ENCODE measurements at places on chromosomes 5 and 9.

- DNase-seq = no peak
Observed at GRCh38 chr9:121816845-121817450, 165.5 kb downstream of the DAB2IP start.

DNA sequence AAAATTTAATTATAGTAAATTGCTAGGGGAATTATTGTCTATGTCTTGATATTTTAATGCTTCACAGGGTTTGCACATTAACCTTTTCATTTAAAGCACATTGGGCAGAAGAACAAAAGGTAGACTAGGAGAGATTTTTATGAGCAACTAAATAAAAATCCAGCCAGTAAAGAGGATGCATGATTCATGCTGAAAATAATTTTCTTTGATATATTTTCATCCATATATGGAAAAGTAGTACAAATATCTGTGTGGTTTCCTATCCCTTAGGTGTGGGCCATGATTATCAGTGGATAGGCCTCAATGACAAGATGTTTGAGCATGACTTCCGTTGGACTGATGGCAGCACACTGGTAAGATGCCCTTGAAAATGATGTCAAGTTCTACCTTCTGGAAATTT, 83.1 kb downstream of the VCAN start:
- no peak for DNase-seq

GRCh38 chr5:54602475-54602874, 84.9 kb downstream of the SNX18 start:
- DNase-seq = no peak

GRCh38 chr5:1874771-1875220, 7.9 kb downstream of the IRX4 start:
- no peak for DNase-seq

DNA sequence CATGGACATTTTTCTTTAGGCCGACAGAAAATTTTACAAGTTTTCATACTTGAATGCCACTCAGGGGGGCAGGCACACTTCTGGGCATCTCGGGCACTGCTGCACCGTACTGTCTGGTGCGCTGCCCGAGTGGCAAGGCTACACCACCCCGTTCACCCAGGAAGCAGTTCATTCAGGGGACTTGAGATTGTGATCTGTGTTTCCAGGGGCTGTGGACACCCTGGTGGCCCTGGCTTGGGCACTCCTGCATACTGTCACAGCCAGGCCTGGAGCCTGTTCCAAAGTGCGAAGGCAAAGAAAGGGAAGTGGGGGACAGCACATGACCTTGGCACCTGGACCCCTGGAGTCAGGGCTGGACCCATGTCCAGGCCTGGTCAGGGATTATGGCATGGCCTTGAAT, 197.6 kb downstream of the PAX5 start:
- no peak for DNase-seq

DNA sequence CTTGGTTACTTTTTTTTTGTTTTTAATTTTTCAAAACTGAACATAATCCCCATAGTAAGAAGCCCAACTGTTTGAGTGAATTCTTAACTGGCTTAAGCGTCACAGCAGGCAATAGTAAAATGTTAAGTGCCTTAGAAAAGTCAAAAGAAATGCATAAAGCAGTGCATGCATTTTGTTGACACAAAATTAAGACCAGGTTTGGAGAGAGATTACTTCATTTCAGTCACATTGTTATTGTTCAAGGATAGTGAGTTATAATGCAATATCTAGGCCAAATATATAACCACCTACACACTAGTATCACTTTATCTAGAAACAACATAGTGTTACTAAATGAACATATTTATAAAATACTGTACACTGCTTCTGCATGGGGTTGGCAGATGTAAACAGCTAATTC, 116.9 kb upstream of the KLF9 start:
- no peak for DNase-seq

DNA sequence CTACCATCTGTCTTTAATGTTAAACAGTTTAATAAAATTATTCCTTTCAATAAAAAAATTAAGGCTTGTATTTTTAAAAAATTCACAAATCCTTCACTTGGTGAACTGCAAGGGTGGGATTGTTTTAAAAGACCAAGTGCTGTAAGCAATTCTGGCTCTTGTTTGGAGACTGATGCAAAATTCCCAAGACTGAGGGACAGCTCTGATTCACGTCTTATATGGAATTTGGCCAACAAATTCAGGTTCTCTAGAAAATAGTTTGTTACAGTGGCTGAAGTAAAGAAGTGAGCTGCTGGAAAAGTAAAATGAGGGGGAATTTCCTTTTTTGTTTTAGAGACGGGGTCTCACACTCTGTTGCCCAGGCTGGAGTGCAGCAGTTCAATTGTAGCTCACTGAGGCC, 58.3 kb downstream of the PRELID2 start:
- DNase-seq = no peak

- no peak for DNase-seq
Observed at GRCh38 chr9:110178281-110178680, 29.7 kb downstream of the C9orf152 start.

DNA sequence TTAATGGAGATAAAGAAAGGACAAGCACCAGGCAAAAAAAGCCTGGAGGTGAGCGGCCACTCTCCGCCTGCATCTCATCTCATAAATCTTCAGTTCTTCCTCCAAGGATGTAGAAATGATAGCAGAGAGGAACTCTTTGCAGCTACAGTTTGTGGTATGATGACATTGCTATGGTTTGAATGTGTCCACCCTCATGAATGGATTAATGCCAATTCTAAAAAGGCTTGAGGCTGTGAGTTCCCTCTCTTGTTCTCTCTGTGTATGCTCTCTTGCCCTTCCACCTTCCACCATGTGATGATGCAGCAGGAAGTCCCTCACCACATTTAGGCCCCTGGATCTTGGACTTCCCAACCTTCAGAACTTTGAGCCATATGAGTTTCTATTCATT, 126.4 kb downstream of the SPOCK1 start:
- DNase-seq = no peak

GRCh38 chr9:99427260-99427659, 205.2 kb downstream of the SEC61B start:
- no peak for DNase-seq

DNA sequence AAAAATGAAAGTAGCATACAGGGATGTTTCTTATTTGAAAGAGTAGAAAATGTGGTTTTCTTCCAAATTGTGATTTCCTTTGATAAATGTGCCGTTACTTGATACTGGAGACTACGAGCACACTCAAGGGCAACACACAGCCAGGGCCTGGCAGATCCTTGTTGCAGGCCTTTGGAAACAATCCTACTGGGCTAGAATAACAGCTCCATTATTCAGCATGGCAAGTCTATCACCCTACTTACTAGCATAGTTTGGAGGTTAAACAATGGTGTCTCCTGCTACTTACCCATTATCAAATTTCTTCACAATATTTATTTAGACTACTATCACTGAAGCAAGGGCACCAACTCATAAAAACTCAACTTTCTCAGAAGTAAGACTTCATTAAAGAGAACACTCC, 140.8 kb upstream of the ZNF608 start:
- DNase-seq = no peak

DNA sequence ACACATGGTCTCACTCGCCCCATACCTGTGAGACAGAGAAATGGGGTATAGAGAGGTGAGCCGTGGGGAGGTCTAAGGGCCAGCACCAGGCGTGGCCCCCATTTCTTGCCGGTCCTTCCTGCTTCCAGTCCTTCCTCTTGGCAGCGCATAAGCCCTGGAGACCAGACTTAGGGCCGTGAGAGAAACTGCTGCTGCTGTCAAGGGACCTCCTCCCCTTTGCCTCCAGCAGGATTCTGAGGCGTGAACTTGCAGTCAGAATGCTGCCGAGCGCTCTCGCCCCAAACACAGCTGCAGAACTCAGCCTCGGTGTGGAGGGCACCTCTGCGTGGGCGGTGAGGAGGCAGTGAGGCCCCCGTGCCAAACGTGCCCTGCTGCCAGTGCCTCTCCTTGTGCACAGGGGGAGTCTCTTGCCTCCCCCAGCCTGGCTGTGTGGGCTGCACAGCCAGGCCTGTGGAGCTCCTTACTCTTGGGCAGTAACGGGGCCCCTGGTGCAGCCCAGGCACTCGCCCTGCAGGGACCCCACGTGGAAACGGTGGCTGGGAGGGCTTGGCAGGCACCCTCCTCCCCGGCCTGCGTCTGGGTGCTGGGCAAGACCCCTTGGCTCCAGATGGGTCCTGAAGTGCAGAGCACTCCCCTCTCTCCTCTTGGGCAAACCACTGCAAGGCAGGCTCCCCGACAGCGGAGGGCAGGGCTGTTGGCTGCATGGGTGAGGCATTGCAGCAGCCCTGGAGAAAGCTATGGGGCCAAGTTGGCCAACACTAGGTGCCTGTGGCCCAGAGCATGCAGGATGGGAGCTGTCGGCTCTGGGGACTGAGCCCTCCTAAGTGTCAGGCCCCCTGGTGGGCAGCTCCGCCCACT, 85.4 kb downstream of the RXRA start:
- DNase-seq = no peak

DNA sequence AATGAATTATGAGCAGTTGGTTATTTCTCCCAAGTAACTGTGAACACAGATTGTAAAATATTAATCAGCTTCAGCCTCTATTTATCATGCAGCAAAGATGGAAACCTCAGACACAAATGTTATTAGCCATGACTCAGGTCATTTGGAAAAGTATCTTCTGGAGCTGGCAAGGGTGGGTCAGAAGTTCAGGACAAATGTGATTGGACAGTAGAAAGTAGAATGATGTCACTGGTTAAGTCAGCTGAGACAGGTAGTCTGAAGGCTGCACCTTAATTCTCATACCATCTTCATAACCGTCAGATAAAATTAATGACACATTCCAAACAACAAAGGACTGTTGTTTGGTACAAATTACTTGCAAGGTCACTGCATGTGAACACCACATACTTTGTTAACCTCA, 140.2 kb downstream of the EMB start:
- no peak for DNase-seq

- no peak for DNase-seq
Observed at GRCh38 chr9:117462861-117463260, 48.0 kb upstream of the ASTN2 start.

DNA sequence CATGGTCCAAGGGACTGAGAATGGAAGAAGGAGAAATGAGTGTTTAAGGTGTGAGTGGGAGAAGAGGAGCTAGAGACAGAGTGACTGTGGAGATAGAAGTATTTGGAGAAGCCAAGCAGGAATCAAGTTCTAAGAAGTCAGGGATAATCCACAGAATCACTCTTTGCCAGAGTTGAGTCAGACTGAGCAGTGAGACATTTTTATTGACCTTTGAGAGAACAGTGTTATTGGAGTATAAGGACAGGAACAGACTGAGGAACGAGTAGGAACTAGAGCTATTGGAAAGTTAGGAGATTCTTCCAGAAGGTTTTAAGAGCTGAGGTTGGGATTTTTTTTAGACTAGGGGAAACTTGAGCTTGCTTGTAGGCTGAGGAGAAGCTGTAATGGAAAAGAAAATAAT, 37.2 kb downstream of the RCL1 start:
- DNase-seq = no peak

DNA sequence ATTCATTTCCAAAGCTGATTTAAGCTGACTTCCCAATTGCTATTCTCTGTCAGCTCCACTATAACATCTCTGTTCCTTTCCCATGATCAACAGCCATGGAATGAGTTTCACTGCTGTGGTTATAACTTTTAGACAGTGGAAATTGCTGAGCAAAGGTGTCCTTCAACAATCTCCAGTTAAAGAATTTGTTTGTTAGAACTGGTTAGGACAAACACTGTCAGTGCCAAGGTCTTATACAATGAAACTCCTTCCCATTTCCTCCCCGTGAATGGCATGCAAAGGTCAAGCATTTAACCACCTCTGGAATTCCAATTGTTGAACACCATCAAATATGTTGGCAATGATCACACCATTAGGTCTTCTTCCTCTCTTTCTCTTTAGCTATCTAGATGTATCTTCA, 45.7 kb upstream of the GHR start:
- DNase-seq = no peak

Data from stimulated activated CD4-positive, alpha-beta T cell treated with anti-CD3 and anti-CD28 coated beads, Interleukin-2, amount 100 ng/mL, for 4 hours (primary cell).